Activated CD8-positive, alpha-beta memory T cell treated with anti-CD3 and anti-CD28 coated beads for 24 hours (primary cell): ENCODE measurements at places on chromosomes 2 and 18.

GRCh38 chr2:27025281-27025800 is 7.4 kb upstream of the TMEM214 start:
- DNase-seq: no peak

- no peak for DNase-seq
Measured at GRCh38 chr2:151111599-151112278, 149.9 kb downstream of the RBM43 start.

GRCh38 chr2:78779761-78780160 is 245.7 kb upstream of the REG3G start:
- DNase-seq: no peak

DNA sequence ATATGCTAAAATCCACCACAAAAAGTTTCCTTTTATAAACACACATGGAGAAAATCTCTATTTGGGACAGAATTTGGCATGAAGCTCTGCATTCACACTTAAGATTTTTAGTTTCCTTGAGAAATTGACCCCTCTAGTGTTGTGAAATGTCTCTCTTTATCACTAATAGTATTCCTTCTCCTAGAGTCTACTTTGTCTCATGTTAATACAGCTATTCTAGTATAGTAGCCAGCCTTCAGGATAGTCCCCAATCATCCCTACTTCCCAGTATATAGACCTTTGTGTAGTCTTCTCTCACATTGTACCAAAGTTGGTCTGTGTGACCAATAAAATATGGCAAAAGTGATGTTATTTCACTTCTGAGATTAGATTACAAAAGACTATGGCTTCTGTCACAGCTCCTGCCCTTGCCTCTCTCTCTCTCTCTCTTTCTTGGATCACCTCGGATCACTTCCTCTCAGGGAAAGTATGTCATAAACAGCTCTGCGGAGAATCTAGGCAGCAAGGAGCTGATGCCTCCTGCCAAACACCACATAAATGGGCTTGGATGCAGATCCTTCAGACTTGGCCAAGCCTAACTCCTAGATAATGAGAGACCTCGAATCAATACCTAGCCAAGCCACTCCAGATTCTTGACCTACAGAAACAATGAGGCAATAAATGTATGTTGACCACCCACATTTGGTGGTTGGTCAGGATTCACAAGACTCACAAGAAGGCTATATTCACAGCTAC is 59.7 kb upstream of the NABP1 start:
- DNase-seq: no peak

- no peak for DNase-seq
Measured at GRCh38 chr2:62998949-62999348, 51.7 kb upstream of the OTX1 start.

GRCh38 chr2:233976087-233976486 is 58.9 kb downstream of the TRPM8 start:
- no peak for DNase-seq

DNA sequence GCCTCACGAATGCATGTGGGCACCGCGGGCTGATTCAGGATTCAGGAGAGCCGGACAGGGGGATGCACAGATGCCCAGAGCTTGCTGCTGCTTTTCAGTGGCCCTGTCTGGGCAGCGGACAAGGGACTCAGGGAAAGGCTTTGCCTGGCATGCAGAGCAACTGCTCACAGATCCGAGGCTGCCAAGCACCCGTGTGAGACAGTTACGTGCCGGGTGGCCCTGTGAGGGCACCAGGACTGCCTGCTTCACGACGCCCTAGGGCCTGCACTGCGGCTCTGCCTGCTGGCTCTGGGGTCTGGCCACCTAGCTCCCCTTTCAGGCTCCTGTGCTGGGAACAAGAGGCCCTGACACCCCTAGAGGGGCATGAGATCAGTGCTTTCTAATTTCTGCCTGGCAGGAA is 221.4 kb upstream of the PXDN start:
- no peak for DNase-seq

DNA sequence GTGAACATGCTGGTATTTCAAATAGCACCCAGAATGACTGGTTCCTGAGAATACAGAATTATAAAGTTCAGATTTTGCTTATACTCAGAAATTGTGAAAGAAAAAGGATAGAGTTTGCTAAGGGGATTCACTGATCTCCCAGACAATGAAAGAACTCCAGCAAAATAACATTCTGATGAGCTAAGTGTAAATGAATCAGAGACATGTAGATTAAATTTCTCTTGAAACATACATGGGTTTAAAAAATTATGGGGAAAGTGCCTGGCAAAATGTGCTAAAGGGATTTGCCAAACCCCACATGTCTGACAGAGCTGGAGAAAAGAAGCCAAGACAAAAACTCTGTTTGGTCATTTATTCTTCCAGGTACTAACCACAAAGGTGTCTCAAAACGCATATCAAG is 116.3 kb downstream of the FTCDNL1 start:
- no peak for DNase-seq

DNA sequence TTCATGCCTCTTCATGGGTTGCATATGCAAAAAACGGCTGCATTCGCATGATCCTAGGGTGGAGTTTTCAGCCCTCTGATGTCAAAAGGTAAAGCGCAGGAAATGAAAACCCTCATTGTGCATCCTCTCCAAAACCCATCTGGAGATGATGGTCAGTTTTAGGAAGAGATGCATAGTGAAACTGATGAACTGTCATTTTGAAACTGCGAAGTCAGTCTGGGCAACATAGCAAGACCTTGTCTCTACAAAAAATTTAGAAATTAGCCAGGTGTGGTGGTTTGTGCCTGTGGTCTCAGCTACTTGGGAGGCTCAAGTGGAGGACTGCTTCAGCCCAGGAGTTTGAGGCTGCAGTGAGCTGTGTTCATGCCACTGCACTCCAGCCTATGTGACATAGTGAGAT is 2.5 kb upstream of the TTLL4 start:
- no peak for DNase-seq

- DNase-seq: peak; percentile 37
Measured at GRCh38 chr2:46381871-46382270, 84.7 kb downstream of the EPAS1 start.

- no peak for DNase-seq
Measured at GRCh38 chr2:190221429-190221828, 98.2 kb downstream of the HIBCH start.

DNA sequence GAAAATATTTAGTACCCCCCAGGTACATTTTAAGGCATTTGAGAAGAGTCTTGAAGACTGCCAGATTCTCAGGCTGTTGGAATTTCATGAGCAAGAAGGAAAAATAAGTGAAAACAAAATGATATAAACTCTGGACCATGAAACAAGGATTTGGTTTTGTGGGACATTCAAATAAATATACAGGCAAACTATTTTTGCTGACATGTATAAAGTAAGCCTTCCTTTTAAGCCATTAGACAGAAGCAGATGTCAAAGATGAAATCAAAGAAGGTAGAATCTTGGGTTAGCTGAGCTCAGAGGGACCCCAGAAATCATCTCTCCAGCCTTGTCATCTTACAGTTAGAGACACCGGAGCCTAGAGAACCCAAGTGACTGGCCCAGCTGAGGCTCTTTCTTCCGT is 51.3 kb upstream of the ACSL3 start:
- no peak for DNase-seq

GRCh38 chr2:221429741-221430491 is 142.2 kb downstream of the EPHA4 start:
- no peak for DNase-seq

DNA sequence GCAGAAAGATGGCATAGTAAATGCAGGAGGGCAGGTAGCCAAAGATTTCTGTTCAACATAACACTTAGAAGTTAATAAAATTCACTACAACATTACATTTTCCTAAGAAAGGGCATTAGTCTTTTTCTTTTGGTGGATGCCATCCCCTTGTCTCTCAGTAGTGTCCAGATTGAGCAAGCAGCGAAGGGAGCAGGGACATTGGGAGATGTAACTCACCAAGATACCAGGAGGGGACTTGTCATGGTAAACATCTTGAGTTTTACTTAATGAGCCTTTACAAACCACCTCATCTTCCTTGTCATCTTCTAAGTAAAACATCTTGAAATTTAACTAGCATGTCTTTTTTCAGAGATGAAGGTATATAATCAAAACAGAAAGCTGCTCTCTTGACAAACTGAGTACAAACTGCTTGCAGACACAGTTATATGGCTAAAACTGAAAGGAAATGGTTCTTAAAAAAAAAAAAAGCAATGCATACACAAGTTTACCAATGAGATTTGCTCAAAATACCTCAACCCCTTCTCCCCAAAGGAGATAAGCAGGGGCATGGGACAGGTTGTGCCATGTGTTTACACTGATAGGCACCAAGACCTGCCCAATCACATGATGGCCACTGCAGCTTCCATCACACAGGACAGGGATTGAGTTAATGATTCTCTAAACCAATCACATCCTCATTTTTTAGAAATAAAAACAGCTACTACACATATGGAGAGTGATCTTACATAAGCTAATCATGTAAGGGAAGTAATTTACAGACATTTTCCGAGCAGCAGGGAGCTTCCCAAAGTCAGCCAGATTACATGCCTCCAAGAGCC is 30.3 kb downstream of the LPIN2 start:
- DNase-seq: no peak

GRCh38 chr2:185862657-185863398 is 124.2 kb downstream of the FSIP2 start:
- no peak for DNase-seq

DNA sequence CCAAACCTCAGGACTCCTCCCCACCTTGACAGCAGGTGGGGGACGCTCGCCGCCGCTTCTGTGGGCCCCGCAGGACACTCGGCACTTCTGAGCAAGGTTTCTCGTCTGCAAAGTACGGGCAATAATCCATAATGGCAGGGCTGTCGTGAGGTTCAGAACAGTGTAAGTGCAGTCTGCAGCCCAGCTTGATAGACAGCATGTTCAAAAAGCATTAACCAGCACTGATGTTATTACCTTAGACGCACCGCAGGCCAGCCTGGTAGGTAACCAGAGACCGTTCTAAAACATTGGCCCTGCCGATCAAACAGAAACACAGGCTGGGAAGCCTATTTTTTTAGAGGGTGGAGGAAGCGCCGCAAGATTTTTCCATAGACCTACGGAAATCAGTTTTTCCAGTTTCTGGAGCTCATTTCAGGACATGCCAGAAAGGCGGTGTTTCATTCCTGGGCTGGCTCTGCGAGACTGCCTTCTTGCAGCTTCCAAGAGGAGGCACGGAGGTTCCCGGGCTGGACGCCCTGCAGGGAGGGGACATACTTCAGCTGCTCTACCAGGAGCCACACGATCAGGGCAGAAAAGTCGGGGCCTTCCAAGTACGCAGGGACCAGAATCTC is 148.7 kb downstream of the TPO start:
- no peak for DNase-seq

GRCh38 chr2:189657867-189658266 is 3.4 kb upstream of the ASNSD1 start:
- DNase-seq: peak; percentile 68

GRCh38 chr2:235619544-235619943 is 125.7 kb downstream of the AGAP1 start:
- no peak for DNase-seq

DNA sequence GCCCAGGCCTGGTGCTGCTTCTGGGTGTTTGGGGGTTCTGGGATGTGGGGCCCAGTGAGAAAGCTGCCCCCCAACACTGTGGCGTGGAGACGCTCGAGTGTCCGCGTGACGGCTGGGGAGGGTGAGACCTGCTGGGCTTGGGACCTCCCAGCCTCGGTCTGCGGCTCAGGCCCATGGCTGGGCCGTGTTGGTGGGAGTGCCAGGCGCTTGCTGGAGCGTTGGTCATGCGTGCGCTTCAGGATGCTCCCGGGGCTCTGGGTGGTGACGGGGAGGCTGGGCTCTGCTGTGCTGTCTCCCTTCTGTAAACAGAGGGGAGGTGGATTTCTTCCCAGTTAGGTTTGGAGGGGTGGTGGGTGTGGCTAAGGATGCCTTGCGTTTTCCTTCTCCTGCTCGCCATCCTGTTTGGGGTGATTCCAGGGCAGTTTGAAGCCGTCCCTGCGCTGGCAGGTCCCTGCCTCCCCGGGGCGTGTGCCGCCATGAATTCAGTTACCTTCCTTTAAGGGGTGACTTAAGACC is 606 bp downstream of the GAL3ST2 start:
- DNase-seq: no peak

DNA sequence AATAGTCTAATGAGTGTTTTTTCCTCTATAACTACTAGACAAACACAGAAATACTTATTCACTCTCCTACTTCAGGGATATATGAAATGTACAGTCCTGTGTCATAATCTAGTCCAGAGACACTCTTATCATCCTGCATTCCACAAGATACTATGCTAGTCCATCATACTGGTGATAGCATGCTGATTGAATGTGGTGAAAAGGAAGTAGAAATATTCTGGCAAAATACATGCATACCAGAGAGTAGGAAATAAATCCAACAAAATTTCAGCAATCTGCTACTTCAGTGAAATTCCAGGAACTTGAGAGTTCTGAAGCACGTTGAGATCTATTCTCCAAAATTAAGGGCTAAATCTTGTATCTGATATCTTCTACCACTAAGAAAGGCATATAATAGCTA is 353.9 kb downstream of the PID1 start:
- no peak for DNase-seq

- no peak for DNase-seq
Measured at GRCh38 chr2:8674420-8675009, 7.3 kb upstream of the ID2 start.

DNA sequence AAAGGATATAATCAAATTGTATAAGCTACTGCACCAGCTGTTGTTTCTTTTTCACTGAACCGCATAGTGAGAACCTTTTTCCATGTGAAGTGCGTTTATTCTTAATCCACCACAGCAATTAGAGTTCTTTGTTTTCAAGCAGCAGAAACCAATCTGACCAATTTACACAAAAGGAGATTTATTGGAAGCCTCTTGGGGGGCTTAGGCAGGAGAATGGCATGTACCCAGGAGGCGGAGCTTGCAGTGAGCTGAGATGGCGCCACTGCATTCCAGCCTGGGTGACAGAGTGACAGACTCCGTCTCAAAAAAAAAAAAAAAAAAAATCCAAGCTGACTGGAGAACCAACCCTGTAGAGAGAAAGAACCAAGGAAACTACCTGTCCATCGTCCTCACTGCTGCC is 10.0 kb downstream of the ADNP2 start:
- no peak for DNase-seq

- no peak for DNase-seq
Measured at GRCh38 chr2:173866874-173867618, 98.1 kb downstream of the SP3 start.
